ENCODE measurements at places on chromosomes 11 and 22.

GRCh38 chr11:64786308-64786707 is 8.0 kb upstream of the SF1 start:
- DNase-seq: peak; percentile 60
- no peak overlapping the region for H3K27ac ChIP-seq
- no peaks in the 10 kb centered on the region for H3K27me3 ChIP-seq

- H3K27me3 ChIP-seq: no peaks in the 10 kb centered on the region
- H3K4me3 ChIP-seq: no peak overlapping the region
- DNase-seq: no peak
Observed at GRCh38 chr11:87097582-87097981, 59.8 kb downstream of the TMEM135 start.

GRCh38 chr11:35897019-35897418 is 46.8 kb upstream of the LDLRAD3 start:
- DNase-seq: no peak
- no peak overlapping the region for H3K4me3 ChIP-seq
- peaks cover 9% of the 10 kb centered on the region for H3K27me3 ChIP-seq
- H3K27ac ChIP-seq: no peak overlapping the region

DNA sequence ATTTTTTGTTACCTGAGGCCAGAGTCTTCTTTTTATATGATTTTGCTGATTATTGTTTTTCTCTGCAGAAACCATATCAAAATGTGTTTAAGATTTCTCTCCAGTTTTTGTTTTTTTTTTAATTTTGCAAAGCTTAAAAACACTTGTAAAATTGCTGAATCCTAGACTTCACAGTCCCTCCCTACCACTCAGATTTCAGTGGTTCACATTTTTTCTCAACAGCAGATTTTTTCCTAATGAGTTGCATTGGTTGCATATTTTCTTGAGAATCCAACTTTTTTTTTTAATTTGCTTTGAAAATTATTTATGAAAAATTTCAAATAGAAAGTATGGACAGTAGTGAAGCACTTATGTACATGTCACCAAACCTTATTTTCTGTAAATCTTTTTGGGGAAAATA is 5.8 kb downstream of the ARL14EP start:
- DNase-seq: no peak
- no peak overlapping the region for H3K27ac ChIP-seq

GRCh38 chr11:124812876-124813275 is 12.7 kb upstream of the MSANTD2 start:
- H3K4me3 ChIP-seq: no peak overlapping the region
- H3K27me3 ChIP-seq: peaks cover 32% of the 10 kb centered on the region

GRCh38 chr11:72981080-72981479 is 161.0 kb downstream of the FCHSD2 start:
- no peak overlapping the region for H3K27ac ChIP-seq
- no peak for DNase-seq
- H3K27me3 ChIP-seq: no peaks in the 10 kb centered on the region
- H3K4me1 ChIP-seq: peaks cover 16% of the 10 kb centered on the region
- H3K4me3 ChIP-seq: no peak overlapping the region

DNA sequence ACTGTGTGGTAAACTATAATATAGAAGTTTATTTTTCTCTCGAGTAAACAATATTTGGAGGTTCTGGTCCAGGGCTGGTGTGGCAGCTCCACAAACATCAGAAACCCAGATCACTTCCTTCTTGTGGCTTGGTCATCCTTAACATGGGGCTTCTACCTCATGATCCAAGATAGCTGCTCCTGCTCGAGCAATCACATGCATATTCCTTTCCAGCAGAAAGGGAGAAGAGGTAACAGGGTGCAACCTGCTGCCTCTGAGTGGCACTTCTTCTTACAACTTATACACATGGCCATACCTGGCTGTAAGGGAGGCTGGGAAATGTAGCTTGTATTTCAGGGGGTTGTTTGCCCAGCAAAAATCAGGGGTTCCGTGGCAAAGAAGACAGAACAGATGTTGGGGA is 44.6 kb upstream of the SYT7 start:
- no peak overlapping the region for H3K4me3 ChIP-seq
- peaks cover 8% of the 10 kb centered on the region for H3K27me3 ChIP-seq
- peaks cover 21% of the 10 kb centered on the region for H3K4me1 ChIP-seq
- DNase-seq: no peak
- peaks cover 1% of the 10 kb centered on the region for H3K36me3 ChIP-seq

DNA sequence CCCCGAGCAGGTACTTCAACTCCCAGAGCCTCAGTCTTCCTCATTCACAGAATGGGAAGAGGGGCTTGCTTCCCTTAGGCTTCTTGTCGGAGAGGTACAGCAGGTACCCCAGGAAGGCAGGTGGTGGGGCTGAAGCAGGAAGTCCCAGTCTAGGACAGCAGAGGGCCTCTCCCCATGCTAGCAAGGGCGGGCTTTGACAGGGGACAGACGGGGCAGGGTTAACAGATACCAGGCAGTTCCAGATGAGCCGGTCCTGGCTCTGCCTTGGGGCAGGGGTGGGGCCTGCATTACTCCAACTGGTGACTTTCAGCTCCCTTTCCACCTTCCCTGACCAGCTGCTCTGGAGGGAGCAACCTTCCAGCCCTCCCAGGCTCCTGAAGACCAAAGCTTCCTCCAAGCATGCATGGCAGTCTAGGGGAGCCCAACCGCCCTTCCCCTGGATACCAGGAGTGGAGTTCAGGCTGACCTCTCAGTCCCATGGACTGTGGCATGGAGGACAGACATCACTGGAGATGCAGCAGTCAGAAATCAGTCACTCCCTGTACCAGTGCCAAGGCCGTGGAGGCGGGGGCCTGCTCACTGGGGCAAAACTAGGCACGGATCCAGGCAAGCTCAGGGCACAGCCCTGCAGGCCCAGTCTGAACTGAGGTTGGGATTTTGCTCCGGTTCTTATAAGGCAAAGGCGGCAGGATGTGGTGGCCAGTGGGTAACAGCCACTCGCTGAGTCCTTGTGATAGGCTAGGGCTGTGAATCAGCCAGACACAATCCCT is 60.5 kb downstream of the NAT10 start:
- no peak for DNase-seq
- no peak overlapping the region for H3K4me3 ChIP-seq
- H3K36me3 ChIP-seq: peaks cover 4% of the 10 kb centered on the region
- H3K4me1 ChIP-seq: peaks cover 2% of the 10 kb centered on the region
- H3K27ac ChIP-seq: no peak overlapping the region

DNA sequence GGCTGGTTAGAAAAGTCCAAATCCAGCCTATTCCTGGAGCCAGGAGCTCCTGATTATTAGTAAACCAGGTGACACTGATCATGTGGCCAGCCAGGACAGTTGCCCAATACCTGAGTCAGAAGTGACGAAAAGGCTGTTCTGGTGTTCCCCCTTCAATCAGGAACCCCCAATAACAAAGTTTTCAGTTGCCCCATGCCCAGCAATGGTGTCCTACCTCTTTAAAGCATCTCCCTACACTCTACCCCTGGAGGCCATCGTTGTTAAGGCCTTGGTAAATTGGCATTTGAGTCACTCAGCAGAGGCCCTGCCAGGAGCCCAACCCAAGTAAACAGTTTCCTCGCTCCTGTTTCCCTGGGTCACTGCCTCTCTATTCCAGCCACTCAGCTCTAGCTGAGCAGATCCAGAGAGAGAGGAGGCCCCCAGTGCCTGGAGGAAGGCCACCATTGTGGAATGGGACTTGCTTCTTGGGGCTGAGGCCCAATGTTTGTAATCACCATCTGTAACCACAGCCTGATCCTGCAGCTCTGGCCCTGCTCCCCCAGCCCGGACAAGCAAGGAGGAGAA is 25.0 kb downstream of the ARHGAP1 start:
- no peaks in the 10 kb centered on the region for H3K27me3 ChIP-seq
- H3K4me3 ChIP-seq: no peak overlapping the region
- peaks cover 22% of the 10 kb centered on the region for H3K4me1 ChIP-seq
- H3K36me3 ChIP-seq: peaks cover 23% of the 10 kb centered on the region
- H3K27ac ChIP-seq: peak overlapping the region; percentile 77

DNA sequence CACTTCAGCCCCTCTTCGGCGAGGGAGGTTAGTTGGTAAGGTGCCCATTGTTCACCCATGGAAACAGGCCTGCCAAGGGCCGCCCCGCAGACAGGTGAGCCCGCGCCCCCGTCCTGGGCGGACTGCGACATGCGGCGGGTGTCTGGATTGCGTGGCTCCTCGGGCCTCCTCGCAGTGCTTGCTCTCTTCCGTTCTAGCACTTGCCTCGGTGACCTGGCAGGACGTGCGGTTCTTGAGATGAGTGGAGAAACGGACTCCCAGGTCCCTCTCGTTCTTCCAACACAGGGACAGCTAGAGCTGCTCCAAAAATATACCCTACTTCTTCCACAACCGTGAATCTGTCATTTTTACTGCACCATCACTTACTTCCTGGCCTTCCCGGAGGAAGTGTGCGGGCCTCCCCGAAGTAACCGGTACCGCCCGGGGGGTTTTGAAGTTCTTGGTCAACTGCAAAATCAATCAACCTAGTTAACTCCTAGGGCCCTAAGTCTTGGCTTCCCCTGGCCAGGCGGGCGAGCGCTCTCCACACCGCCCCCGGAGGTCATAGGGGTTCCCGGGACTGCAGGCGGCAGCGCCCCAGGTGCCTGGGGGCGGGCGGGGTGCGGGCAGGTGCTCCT is 745 bp upstream of the ZBTB44 start:
- H3K27me3 ChIP-seq: no peaks in the 10 kb centered on the region
- no peak overlapping the region for H3K27ac ChIP-seq
- peaks cover 34% of the 10 kb centered on the region for H3K4me1 ChIP-seq
- peaks cover 2% of the 10 kb centered on the region for H3K36me3 ChIP-seq
- DNase-seq: no peak

DNA sequence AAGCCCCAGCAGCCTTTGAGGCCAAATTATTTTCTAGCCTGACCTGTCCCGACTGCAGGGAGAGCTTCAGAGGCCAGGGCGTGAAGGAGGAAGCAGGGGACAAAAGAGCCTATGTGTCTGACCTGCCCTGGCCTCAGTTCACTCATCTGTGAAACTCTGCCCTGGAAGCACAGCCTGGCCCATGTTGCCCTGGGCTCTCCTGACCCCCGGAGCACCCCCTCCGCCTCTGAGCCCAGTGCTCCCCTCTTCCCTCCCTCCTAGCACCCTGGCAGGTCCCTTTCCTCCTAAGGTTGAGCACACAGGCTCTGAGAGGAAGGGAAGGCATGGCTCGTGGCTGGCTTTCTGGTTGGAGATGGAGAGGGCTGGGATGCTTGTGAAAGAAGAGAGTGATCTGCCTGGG is 3.4 kb upstream of the A4GALT start:
- no peak overlapping the region for H3K27ac ChIP-seq
- no peak overlapping the region for H3K4me3 ChIP-seq
- H3K36me3 ChIP-seq: no peaks in the 10 kb centered on the region
- no peaks in the 10 kb centered on the region for H3K27me3 ChIP-seq
- H3K4me1 ChIP-seq: peaks cover 48% of the 10 kb centered on the region

DNA sequence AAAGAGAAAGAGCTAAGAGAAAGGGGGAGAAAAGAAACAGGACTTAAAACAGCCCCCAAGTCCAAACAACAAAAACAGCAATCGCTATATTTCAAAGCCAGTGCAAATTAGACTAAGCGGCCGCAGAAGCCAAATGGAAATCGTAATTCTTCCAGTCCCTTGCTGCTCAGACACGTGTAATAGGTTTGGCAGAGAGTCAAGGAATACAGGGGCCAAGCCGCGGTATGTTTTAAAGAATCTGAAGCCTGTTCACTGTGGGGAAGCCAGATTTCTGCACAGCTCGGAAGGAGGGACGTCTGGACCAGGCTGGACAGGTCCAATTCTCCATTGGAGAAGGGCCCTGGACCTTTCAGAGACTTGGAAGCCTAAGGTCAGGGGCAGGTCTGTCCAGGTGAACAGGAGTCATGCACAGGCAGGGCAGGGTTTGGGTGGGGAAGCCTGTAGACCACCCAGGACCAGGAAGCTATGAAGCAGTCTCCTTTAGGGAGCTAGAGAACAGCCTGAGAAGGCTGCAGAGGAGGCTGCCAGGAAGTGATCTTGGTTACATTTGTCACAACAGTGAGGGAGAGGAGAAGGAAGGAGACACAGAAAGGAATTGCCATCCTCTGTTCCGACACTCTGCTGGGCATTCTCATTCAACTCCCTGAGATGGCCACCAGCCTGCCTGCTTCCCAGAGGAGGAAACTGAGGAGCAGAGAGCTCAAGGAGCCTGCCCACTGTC is 265.5 kb upstream of the ISX start:
- no peak for DNase-seq
- H3K36me3 ChIP-seq: no peaks in the 10 kb centered on the region
- peak overlapping the region; percentile 33 for H3K4me3 ChIP-seq
- peaks cover 46% of the 10 kb centered on the region for H3K4me1 ChIP-seq
- peak overlapping the region; percentile 94 for H3K27ac ChIP-seq

GRCh38 chr11:8242118-8242475 is 21.6 kb downstream of the LMO1 start:
- peaks cover 31% of the 10 kb centered on the region for H3K27me3 ChIP-seq
- no peaks in the 10 kb centered on the region for H3K36me3 ChIP-seq
- H3K4me3 ChIP-seq: no peak overlapping the region
- H3K4me1 ChIP-seq: no peaks in the 10 kb centered on the region

DNA sequence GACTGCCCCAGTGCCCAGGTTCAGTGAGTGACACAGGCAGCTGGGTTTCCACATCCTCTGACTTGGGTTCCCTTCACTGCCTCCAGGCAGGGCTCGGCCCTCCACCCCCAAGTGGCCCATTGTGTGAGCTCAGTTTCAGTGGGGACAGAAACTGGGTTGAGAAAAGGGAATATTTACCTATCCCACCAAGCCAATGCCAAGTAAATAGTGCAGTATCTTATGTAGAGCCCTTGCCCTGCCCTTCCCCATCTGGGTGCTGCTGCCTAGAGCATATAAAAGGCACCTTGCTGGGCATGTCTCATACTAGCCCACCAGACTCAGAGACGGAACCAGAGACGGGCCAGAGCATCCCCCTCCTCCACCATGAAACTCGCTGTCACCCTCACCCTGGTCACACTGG is at the start of gene SCGB1A1:
Gene SCGB1A1 (plus strand): TSS at position 301 of the 400 bp plus-strand sequence. CDS start 63 bp downstream, at position 364.
- peaks cover 4% of the 10 kb centered on the region for H3K4me1 ChIP-seq
- H3K27ac ChIP-seq: no peak within 1 kb of the TSS
- DNase-seq: no peak

GRCh38 chr11:13728076-13728475 is 59.6 kb downstream of the FAR1 start:
- no peak overlapping the region for H3K4me3 ChIP-seq
- H3K27me3 ChIP-seq: no peaks in the 10 kb centered on the region
- no peak for DNase-seq
- H3K4me1 ChIP-seq: no peaks in the 10 kb centered on the region
- H3K36me3 ChIP-seq: peaks cover 31% of the 10 kb centered on the region
- H3K27ac ChIP-seq: no peak overlapping the region

DNA sequence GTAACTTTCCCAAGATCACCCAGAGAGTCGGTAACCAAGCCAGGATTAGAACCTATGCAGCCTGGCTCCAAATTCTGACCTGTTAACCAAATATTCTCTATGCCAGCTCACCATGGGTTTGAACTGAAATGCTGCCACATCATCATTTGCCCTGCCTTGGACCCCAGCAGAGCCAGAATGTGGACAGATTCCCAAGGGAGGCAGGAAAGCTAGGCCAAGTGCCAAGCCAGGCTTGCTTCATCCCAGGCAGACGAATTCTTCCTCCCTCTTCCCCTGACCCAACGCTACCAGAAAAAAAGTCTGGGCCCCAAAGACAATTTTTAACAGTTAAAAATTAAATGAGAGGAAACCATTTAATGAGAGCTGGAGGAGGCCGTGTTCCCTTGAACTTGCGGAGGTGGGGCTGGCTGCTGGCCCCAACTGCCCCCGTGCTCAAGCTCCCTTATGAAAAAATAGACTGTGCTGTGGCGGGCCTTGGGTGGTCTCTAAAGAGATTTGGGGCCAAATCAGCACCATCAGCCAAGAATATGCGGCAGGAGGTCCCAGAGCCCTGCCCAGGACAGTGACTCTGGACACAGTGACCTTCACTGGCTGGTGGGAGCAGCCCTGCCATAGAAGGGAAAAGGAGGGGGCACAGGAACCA is 184.1 kb upstream of the SYT13 start:
- H3K36me3 ChIP-seq: no peaks in the 10 kb centered on the region
